ENCODE measurements at places on chromosomes 3 and 15.

GRCh38 chr3:65914032-65914739, 124.5 kb downstream of the MAGI1 start:
- no peak for DNase-seq

GRCh38 chr3:125140011-125140817, 72.3 kb downstream of the SLC12A8 start:
- DNase-seq = no peak

DNA sequence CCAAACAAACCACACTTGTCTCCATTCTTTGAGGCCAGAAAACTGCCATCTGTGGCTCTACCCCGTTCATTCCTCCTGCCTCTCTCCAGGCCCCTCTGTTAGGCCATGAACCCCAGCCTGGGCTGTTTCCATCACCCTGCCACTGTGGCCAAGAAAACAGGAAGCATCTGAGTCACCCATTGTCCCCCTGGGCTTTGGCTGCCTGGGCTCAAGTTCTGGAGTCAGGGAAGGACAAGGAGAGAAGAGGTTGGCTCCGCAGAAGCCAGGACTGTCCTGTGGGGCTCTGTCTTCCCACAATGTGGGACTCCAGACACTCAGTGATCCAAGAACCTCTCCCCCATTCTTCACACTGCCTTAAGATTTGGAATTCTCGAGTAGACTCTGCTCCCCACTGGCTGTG, 14.8 kb upstream of the LCTL start:
- DNase-seq = no peak

- no peak for DNase-seq
These were observed 521.6 kb downstream of the EPHA3 start for GRCh38 chr3:89628856-89629670.

GRCh38 chr3:97719156-97719821, 45.3 kb upstream of the ARL6 start:
- peak; percentile 72 for DNase-seq

DNA sequence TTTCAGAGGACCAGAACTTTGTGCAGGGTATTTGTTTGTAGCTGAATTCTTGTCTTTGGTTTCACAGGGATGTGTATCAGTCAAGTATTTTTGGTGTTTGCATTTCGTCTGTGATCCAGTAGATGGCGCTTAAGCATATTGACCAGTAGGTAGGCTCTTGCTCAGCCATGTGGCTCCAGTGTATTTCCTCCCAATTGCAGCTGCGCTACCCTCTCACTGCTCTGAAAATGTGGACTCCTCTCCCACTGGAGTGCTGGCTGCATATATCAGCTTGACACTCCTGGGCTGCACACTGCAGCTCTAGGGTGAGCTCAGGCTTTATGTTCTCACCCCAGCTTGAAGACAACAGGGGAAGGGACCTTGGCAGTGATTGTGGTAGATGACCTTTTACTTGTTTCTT, 1264.3 kb upstream of the ALCAM start:
- no peak for DNase-seq

GRCh38 chr15:68124700-68125099, 70.6 kb downstream of the PIAS1 start:
- DNase-seq = no peak

DNA sequence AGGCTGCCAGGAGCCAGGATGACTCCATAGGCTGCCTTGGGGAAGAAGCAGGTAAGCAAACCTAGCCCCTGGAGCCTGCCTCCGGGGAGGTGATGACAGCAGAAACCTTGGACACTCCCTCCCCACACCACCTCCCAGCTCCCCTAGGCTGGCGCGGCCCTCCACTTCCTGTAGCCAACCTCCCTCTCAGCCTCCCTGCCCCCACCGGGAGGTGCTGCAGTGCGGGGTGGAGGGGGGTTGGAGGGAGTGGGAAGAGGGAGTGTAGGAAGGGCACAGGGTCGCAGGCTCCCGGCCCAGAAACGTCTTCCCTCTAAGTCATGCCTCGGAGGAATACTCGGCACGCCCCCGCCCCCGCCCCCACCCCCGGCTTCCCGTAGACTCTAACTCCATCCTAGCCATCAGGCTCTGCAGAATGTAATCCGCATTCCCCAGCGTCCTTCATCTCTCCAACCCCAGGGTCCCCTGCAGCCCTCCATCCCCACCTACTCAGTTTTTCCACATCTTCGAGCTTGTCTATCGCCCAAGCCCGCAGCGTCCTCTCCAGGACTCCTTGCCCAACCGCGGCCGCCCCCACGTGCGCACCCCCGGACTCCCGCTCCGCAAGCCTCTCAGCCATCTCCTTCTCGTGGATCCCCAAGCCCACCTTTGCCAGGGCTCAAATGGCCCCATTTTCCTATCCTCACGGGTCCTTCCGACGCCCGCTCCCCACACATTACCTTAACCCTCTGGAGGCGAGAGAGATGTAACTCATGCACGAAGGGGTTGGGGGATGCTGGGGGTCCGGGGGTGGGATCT, 528 bp downstream of the LPCAT4 start:
- peak; percentile 79 for DNase-seq

GRCh38 chr3:153658136-153658535, 463.1 kb upstream of the ARHGEF26 start:
- DNase-seq = no peak

DNA sequence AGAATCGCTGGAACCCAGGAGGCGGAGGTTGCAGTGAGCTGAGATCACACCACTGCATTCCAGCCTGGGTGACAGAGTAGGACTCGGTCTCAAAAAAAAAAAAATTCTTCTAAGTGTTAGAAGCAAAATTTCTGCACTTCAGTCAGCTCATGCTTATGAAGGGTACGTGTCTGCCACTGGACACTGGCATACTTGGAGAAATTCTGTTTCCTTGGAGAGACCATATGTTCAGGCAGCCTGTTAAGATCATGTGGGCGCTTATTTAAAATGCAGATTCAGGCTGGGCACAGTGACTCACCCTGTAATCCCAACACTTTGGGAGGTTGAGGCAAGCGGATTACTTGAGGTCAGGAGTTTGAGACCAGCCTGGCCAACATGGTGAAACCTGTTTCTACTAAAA, 85.6 kb upstream of the IQSEC1 start:
- no peak for DNase-seq

DNA sequence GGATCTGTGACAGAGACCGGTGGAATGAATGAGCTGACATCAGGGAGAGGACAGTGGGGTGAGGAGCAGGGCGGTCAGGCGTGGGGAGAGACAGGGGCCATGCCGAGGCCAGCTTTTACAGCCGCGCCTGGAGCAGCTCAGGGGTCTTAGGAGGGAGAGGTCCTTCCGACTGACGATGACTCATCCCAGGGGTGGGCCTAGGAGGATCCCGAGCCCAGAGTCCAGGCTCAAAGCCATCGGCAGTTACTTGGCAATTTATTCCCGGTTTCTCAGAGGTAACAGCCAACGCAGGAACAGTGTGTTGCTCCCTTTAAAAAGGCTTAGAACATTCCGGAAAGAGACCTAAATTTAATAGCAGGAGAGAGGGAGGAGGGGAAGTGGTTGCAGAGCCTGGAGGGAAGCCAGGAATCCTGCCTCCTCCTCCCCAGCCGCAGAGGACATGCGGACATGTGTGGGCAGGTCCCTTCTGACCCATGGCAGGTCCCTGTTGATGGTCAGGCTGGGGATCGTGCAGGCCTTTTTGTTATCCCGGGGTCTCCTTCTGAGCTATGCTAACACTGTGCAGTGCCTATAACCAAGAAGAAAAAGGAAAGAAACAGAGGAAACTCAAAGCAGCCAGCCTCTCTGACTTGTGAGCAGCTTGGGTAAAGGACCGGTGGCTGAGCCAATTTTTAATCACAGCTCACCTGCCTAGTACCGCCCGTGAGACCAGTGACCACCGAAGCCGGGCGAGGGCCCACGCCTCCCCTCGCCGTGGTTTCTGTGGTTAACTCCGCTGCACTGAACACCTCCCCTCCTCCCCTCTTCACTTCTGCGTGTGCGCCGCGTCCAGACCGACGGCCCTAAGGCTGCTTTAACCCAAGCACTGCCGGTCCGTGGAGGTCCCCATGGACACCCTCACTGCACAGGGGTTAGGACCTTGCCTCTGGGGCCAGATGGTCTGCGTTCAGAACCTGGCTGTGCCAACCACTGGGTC, 392.4 kb upstream of the PROK2 start:
- DNase-seq = no peak

DNA sequence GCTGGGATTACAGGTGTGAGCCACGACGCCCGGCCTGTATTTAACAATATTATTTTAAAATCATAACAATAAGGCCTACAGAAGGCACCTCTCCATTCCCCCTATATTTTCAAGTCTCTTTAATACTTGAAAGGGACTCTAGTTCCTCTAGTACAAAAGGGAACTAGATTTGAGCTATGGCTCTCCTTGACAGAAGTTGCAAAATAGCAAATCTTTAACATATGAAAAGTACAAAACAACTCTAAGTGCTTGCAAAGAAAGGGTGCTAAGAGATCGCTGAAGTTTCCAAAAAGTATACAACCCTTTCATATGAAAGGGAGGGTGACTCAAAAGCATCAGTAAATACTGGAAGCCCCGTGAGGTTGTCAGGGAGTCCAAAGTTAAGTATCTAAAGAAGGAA, 23.8 kb downstream of the AP3S2 start:
- DNase-seq = no peak

DNA sequence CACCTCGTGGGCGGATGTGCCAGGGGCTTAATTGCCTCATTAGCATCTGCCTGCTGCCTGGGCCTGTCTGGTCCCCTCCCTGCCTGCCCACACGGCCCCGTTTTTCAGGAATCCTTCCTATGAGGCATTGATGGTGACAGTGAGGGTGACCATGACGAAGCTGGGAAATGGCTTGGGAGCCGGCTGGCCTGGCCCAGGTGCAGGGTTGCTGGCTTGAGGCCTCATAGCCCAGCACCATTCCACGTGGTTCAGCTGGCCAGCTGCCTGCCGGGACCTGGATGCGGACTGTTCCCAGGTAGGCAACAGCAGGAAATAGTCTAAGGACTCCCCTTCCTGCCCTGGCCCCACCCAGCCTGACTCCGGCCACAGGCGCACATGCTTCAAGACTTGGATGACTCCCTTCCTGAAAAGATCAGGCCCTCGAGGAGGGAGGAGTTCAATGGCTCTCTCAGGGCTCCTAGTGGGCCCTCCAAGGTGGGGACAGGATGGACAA, 8.9 kb upstream of the DUSP7 start:
- no peak for DNase-seq

DNA sequence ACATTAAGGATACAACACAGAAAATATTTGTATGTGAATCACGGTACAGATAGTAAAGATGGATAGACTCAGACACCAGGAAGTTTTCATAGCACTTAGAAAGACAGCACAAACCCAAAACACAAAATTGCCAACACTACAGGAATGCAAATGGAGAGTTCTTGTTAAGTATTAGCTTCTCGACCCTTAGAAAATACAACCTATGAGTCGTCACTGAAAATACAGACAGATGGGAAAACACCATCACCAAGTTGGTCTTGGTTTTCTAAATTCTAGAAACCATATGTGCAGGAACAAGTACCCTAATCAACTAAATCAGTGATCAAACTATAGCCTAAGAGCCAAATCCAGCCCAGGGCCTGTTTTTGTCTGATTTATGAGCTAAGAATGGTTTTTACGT, 50.7 kb downstream of the PEAK1 start:
- DNase-seq = no peak

DNA sequence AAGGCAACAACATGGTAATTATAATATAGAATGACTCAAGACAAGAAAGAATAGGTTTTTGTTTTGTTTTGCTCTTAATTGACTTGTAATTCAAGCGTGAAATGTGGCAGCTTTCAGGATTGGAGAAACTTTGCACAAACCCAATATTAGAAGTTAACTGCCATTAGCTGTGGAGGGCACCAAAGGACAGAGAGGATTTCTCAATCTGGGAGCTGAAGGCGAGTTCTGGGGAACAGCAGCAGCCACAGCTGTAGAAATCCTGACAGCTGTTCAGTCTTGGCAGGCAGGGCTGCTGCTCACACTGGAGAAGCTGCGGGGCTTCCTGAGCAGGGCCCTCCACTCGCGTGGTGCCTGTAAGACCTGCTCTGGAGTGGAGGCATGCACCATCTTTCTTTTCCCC, 182.2 kb upstream of the IL12A start:
- no peak for DNase-seq

DNA sequence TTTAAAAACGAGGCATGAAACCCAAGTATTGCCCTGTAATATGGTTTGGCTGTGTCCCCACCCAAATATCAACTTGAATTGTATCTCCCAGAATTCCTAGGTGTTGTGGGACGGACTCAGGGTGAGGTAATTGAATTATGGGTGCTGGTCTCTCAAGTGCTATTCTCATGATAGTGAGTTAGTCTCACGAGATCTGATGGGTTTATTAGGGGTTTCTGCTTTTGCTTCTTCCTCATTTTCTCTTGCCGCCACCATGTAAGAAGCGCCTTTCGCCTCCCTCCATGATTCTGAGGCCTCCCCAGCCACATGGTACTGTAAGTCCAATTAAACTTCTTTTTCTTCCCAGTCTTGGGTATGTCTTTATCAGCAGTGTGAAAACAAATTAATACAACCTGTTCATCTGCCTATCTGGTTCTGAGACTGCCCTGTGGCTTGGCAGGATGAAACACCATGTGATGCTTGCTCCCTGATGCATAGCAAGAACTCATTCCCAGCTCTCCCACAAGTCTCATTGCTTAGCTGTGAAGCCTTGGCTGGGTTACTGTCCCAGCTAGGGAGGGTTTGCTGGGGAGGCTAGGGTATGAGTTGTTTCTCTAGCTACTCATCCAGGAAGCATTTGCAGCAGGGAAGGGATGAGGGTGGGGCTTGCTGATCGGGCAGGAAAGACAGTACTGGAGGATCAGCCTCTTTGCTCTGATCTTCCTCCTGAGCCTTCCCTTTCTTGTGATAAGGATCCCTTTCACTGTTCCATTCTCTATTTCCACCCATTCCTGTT, 3.7 kb upstream of the SQOR start:
- no peak for DNase-seq

DNA sequence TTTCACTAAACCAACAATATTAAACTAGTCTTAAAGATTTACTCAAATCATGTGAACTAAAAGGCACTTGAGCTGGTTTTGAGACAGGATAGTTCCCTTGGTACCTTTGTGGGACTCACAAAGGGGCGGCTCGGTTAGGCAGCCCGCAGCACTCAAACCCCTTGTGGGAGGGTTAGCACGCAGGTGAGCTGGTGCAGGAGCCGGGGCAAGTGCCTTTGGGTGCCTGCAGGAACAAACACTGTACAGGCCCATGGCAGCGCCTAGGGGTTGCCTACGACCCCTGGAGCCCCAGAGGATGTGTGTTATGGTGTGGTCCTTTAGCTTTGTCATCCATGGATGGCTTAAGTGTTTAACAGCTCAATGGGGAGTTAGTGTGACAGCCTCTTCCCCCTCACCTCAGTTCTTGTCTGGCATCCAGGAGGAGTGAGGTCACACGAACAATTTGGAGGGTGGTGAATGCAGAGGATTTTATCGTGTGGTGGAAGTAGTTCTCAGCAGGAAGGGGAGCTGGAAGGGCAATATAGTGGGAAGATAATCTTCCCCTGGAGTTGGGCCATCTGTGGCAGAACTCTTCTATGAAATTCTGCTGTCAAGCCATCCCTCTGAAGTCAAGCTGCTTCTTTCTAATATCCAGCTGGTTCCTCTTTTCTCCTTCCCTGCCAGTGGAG, 470.9 kb downstream of the RBMS3 start:
- DNase-seq = no peak

DNA sequence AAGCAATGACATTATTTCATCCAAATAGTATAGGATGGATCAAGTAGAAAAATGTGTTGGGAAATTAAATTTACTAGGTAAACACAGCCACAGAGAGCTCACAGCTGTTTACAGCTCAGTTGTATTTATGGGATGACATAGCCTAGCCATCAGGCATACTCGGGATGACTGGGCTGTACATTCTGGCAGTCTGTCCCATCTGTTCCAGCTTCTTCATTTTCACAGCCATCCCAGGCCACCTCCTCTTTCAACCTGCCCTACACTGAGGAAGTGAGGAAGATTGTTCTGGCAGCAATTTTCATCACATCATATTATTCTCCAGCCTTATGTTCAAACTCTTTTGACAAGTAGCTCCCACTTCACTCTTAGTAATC, 98.4 kb upstream of the PFN2 start:
- DNase-seq = no peak

All from activated CD8-positive, alpha-beta memory T cell treated with anti-CD3 and anti-CD28 coated beads, Interleukin-2, amount 10 ng/mL, durations not matched to agents 7 days and 5 days (primary cell).